Stimulated activated CD4-positive, alpha-beta T cell treated with anti-CD3 and anti-CD28 coated beads, Interleukin-1b, Interleukin-23, amount 100 ng/mL, for 1 hour (primary cell): ENCODE measurements at places on chromosomes 7 and 10.
A peak's percentile ranks its signal among the peaks of the same experiment; 100 is the strongest.

GRCh38 chr10:73768881-73769280 is 13.0 kb upstream of the CHCHD1 start:
- DNase-seq: peak; percentile 42

GRCh38 chr7:46600340-46600739 is 679.3 kb upstream of the IGFBP3 start:
- no peak for DNase-seq

DNA sequence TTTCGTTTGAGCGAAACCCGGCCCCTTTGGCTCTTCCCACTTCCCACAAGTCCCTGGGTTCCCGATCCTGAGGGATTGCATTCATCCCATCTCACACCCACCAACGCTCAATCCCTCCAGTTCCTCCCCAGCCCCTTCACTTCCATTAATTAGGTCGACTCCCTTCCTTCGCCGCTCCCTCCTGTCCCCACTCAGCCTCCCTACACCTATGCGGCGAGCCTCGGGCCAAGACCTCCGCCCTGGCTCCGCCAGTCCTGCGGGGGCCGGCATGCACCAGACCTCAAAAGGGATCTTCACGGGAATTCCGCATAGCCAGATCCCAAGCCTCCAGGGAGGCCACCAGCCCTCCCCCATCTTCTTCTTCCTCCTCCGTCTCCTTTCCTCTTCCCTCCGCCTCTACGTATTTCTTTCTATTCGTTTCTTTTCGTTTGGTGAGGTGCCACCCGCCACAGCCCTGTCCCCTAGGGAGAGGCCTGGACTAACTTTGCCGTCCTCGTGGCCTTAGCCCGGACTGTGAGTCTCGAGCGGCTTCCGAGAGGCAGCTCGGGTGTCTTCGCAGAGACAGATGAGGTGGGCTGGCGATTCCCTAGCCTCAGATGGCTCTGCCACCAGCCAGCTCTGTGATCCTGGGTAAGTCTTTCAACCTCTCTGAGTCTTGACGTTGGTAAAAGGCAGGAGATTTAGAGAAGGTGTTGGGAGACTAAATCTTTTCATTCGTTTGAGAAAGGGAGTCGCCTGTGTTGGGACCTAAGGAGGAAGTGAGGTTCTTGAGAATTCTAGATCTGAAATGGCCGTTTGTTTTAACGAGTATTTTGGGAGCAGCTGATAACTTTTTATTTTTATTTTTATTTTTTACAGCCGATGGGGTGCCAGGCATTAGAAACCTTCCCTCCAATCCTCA is 8.1 kb upstream of the LBX1 start:
- DNase-seq: no peak

GRCh38 chr10:28644647-28645046 is 32.7 kb upstream of the BAMBI start:
- no peak for DNase-seq

GRCh38 chr10:91525896-91526712 is 106.8 kb downstream of the PPP1R3C start:
- no peak for DNase-seq

DNA sequence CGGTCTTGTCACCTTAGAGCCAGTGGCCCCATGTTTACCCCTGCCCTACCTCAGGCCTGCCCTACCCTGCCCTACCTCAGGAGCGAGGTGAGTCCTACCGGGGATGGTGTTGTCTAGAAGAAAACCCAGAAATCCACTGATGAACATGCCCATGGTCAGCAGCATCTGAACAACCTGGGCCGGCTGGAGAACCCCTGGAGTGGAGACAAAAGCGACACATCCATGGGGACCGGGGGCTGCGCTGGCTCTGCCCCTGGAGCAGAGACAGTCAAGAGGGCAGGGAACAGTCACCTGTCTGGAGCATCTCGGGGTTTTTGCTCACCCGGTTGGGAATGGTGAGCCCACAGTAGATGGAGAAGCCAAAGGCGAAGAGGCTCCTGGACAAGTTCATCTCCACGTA is 36.3 kb downstream of the STRA8 start:
- no peak for DNase-seq

- no peak for DNase-seq
Observed at GRCh38 chr7:80634505-80634904, 3.9 kb upstream of the CD36 start.

- DNase-seq: no peak
Observed at GRCh38 chr7:95631527-95631926, 35.2 kb upstream of the PDK4 start.

- no peak for DNase-seq
Observed at GRCh38 chr7:158050441-158050977, 537.1 kb downstream of the PTPRN2 start.

- no peak for DNase-seq
Observed at GRCh38 chr10:49001402-49001801, 61.8 kb upstream of the LRRC18 start.

DNA sequence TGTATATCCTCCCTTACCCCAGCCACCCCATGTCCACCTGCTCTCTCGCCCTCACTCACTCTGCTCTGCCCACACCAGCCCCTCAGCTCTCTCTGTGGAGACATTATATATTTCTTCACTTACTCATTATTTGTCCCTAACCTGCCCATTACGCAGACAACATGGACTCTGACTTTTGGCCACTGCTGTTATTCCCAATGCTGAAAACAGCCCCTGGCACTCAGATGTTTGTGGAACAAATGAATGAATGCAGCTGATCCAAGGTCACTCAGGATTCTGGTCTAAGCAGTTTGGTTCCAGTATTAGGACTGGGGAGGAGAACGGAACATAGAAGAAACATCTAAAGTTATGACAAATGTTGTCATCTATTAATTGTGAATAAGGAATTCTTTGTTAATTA is 26.7 kb downstream of the GNA12 start:
- DNase-seq: no peak

DNA sequence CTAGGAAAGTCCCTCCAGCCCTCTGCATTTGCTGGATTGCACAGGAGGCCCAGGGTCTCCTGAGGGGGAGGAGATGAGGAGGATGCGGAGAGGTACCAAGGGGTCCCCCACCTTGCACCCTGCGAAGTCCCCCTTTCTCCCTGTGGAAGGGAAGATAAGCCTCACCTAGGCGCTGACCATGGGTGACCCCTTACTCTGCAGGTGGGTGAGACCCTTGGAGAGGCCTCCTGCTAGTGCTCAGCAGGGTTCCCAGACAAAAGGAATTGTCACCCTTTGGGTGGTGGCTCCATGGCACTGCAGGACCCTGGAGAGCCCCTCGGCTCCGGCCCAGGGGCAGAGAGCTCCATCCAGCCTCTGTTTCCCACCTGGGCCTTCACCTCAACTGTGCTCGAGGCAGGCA is 107.0 kb upstream of the RET start:
- no peak for DNase-seq

DNA sequence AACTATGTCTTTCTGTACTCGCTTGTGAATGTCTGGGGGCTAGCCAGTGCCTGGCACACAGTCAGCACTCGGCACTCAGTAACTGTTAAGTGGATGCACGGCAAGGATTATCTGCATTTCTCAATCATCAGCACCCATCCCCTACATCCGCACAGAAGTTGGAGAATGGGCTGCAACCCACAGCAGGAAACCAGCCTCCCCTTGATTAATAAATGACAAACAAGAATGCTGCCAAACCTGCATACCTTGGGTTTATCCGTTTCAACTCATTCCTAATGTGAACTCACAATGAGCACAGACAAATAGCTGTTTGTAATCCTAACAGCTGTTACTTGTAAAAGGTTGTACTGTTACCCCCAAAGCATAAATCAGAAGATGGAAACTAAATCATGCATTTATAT is 28.9 kb downstream of the PPP1R3C start:
- no peak for DNase-seq

- DNase-seq: no peak
Observed at GRCh38 chr7:83410989-83411591, 237.8 kb downstream of the SEMA3E start.

DNA sequence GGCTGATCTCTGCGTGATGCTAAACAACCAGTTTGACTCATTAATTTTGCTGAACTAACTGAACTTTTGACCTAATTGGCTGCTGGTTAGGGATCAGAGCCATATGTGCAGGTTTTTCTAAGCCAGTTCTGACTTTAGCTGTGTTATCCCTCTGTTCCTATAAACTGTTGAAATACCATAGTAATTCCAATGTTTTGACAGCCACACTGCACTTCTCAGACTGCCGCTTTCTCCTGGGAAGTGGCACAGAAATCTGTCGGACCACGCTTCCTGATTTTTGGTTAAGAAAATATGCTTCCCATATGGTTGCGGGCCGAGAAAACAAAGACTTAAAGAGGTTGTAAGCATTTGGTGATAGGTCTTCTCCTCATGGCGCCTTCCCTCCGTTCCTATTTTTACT is 42.3 kb downstream of the TBXAS1 start:
- no peak for DNase-seq

GRCh38 chr10:88156341-88156740 is 292.9 kb downstream of the PTEN start:
- no peak for DNase-seq
